ENCODE measurements at places on chromosomes 13 and 19.

- no peaks in the 10 kb centered on the region for H3K27me3 ChIP-seq
- H3K36me3 ChIP-seq = no peaks in the 10 kb centered on the region
- peak; percentile 98 for DNase-seq
- H3K4me3 ChIP-seq = peak overlapping the region; percentile 61
- H3K27ac ChIP-seq = peak overlapping the region; percentile 83
Observed at GRCh38 chr19:13731147-13731964, 33.0 kb upstream of the MRI1 start.

GRCh38 chr19:51702825-51703574 is 9.9 kb downstream of the SPACA6 start:
- no peaks in the 10 kb centered on the region for H3K27me3 ChIP-seq
- peaks cover 47% of the 10 kb centered on the region for H3K36me3 ChIP-seq
- peak overlapping the region; percentile 83 for H3K27ac ChIP-seq

DNA sequence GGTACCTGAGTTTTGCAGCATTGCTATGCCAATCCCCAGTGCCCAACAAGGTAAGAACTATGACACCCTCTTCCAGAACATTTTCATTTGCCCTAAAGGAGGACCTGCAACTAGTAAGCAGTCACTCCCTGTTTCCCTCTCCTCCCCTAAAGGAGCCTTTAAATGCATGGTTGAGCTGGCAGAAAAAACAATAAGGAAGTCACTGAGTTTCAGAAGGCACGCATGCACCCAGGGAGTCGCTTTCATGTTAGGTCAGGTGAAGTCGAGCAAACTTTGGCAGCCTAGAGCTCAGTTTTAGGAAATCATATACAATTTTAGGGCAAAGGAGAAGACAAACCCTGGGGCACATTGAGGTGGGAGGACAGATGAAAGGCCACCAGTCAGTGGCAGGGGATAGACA is 11.8 kb downstream of the NLRP11 start:
- no peak overlapping the region for H3K27ac ChIP-seq
- no peaks in the 10 kb centered on the region for H3K36me3 ChIP-seq
- peaks cover 3% of the 10 kb centered on the region for H3K27me3 ChIP-seq
- no peak overlapping the region for H3K4me3 ChIP-seq
- DNase-seq = no peak
- H3K4me1 ChIP-seq = no peaks in the 10 kb centered on the region

- H3K27me3 ChIP-seq = no peaks in the 10 kb centered on the region
- no peak overlapping the region for H3K27ac ChIP-seq
- no peak for DNase-seq
Observed at GRCh38 chr13:43482026-43482425, 304.7 kb downstream of the ENOX1 start.

All from K562 (cell line).